ENCODE measurements at places on chromosomes 5 and 9.

DNA sequence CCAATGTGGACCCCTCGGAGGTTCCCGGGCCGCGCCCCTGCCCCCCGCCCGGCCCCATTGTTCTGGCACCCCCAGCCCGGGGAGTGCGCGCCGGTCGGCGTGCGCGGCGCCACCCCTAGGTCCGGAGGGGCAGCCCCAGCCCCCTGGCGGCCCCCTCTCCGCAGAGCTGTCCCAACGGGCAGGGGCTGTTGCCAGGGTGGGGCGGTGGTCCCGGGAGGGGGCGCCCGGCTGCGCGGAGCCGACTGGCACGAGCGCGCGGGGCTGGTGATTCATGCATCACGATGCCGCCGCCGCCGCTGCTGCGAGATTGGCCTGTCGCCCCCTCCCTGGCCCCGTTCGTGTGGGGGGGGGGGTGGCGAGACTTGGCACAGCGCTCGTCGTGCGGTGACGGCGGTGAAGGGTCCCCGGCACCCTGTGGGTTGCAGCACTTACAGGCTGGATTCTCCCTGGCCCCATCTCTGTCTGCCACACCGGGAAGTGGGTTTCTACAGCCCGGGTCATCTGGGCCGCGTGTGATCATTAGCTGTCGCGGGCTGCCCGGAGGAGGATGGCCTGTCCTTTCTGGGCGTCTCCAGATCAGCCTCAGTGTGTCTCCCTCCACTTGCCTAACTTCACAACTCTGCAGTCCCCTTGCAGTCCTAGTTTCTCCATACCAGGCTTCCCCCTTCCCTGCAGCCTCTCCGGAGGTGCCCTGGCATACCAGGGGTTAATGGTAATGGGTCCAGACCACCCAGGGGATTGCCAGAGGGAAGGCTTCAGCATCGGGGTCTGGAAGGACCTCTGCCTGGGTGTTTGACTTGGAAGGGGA, 858 bp downstream of the NCS1 start:
- no peak for DNase-seq

- no peak for DNase-seq
These were observed 1.2 kb downstream of the ENTREP1 start for GRCh38 chr9:69326261-69326660.

DNA sequence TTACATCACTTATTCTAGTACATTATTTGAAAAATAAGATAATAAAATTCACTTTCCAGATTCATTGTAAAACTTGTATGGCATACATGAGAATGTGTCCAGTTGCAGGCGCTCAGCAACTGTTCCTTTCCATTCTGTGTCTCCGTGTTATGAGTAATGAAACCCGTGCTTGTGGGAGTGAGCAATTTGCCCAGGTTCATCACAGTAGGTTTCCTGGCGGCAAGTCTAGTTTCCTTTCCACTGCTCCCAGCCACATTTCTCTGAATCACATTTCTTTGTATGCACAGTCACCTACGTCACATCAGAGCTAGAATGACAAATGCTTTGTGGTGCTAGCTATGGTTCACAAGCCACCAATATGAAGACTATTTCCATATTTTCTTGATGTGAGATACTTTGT, 39.9 kb downstream of the MOCS2 start:
- no peak for DNase-seq

DNA sequence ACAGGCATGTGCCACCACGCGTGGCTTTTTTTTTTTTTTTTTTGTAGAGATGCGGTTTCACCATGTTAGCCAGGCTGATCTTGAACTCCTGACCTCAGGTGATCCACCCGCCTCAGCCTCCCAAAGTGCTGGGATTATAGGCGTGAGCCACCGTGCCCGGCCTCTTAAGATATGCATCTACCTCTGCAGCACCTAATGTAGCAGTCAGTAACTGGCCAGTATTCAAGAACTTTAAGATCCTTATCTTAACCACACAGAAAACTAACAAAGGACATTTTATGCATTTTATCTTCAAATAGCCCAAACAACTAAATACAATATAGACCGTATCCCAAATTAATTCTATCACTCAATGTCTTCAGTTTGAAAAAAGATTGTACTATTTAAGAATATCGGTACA, 618.7 kb downstream of the TLE1 start:
- DNase-seq: no peak

DNA sequence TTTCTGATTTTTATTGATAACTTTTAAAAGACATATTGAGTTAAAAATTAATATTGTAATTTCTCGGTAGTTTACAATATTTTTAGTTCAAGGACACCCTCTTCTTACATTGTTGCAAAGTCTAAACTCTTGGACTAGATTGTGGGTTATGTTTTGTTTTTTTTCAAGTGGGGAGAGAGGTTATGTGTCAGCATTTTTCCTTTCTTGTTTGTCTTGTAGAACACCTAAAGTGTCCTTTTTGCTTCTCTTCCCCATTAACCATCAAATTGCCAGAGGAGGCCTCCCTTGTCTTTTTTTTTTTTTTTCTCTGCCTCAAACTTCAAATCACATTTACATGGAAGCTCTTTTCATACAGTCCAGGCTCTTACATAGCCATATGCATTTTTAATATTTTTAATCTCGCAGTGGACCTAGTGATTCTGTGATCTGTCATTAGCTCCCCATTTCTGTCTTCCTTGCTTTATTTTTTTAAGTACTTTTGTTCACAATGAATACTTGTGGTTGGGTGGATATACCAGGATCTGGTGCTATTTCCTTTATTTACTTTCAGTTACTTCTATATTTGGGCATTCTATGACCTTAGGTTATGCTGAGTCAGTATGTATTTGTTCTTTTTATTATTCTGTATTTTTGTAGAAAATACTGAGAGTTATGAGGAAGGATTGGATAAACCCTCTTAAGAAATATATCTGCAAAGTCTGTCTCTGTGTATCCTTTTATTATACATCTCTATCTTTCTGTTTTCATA, 2280.6 kb upstream of the ACO1 start:
- DNase-seq: no peak
